ENCODE measurements at places on chromosomes 6 and 20. TPM values are rescaled to one million over a fixed set of nuclear protein-coding genes. Genes with fewer than 3 reads are reported as not detected.

DNA sequence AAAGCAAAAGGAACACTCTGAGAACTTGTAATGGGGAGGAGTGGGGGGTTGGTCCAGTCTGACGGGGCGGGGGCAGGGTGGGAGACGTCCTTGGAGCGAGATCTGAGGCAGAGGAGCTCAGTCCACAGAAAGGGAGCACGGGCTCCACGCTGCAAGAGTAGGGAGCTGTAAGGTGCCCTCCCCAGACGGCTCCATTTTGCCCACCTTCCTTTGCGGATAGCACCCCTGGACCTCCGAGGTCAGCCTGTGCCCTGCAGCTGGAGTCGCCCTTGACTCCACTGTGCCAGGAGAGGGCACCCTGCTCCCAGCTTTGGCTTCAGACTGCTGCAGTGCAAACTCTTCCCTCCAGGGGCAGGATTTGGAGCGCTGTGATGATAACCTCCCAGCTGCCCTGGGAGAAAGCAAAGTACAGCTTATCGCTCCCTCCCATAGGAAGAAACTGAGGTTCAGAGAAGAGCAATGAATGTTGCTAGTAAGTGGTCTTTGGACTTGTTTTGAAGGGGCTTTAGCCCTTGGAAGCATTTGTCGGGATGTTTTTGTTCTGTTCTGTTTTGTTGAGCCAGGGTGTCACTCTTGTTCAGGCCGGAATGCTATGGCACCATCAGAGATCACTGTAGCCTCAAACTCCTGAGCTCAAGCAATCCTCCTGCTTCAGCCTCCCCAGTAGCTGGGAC, 9.5 kb upstream of the AHCY start:
- DNase-seq = peak; percentile 77

GRCh38 chr20:20204256-20204655, 151.9 kb downstream of the CFAP61 start:
- DNase-seq = no peak

DNA sequence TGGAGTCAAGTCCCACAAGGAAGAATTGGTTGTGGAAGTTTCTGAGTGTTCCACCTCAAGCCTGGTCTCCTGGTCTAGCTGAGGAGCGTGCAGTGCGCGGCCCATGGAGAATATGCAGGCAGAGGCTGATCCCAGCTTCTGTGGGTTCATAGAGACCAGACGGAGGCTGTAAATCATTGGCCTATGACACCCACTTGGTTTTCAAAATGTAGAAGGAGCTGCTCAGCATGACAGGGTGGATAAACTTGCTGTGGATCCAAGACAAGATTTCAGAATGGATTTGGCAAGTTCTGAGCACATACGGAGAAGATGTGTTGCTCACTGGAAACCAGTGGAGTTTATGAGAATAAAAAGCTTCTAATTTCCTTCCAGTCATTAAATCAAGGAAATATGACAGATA, 744 bp downstream of the KIF25 start:
- DNase-seq = no peak

- DNase-seq = no peak
These were observed 86.6 kb downstream of the GCLC start for GRCh38 chr6:53458105-53458866.

DNA sequence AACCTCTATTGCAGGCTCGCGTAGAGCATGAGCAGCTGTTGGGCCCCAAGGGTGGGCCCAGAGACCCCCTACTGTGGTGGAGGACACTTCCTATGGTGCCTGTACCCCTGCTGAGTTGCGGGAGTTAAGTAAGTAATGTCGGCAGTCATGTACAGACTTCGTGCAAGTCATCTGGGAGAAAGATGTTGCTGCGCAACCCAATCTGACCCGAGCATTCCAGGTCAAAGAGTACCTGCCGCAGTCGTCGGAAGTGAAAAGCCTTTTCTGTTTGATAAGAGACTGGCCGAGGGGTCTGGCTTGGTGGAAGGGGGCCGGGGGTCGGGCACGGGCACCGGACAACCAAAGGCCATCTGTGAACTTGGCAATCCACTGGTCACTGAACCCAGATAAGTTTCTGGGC, 44.3 kb downstream of the OR2B6 start:
- no peak for DNase-seq

DNA sequence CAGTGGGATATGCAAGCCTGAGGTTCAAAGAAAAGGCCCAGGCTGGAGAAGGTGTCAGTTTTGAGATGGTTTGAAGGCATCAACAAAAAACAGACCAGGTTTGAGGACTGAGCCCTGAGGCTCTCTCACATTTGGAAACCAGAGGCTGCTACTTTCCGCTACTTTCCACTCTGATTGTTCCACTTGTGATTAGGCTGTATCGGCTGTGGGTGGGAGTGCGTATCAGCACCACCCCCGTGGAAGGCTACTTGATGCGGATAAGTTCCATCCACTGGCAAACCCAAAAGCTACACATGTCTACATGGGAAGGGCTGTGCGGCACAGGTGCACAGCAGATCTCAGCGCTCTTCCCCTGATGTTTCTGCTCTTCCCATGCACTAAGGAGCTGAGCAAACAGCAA, 198.7 kb downstream of the GMPR start:
- no peak for DNase-seq

GRCh38 chr20:42895020-42895419, 294.7 kb downstream of the PTPRT start:
- DNase-seq = no peak

- DNase-seq = no peak
These were observed 67.3 kb downstream of the PPP1R3G start for GRCh38 chr6:5152460-5152859.

DNA sequence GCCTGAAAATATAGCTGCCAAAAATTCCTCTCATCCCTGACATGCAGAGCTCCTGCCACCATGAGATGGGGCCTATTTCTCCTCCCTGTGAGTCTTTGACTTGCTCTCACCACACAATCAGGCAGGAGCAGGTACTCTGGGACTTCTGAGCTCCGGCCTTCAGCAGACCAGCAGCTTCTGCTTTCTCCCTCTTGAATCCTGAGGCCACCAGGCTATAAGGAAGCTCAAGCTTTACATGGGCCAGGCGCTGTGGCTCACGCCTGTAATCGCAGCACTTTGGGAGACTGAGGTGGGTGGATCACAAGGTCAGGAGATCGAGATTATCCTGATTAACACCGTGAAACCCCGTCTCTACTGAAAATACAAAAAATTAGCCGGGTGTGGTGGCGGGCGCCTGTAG, 238.7 kb upstream of the RREB1 start:
- DNase-seq = no peak

DNA sequence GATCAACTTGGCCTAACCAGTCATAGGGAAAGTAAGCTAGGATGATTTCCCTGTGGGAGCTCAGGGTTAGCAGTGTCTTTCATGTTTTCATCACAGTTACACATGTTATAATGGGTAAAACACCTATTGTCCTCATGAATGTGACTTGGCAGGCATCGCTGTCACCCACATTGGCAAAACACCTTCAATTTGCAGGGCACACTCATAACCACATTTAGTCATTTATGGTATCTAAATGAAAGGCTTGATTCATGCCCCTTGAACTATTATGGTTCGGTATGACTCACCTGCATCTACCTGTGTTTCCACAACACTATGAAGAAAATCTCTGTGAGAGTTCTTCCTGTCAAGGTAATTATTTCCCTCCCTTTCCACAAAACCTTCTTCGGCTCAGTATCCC, 49.2 kb downstream of the FRK start:
- DNase-seq = no peak

WFDC10B gene
- 0.23 TPM for polyA plus RNA-seq

GSTA2 gene
- polyA plus RNA-seq = 0.68 TPM

ARMH2 gene
- 0.21 TPM for polyA plus RNA-seq

SYCP2L gene
- 0.43 TPM for polyA plus RNA-seq
